Keratinocyte (primary cell): ENCODE measurements at places on chromosomes 11 and 22. TPM values are rescaled to one million over a fixed set of nuclear protein-coding genes. Genes with fewer than 3 reads are reported as not detected.
A peak's percentile ranks its signal among the peaks of the same experiment; 100 is the strongest.

GRCh38 chr11:83349296-83349695, 63.1 kb upstream of the CCDC90B start:
- DNase-seq = no peak

Gene TPCN2
- 7.7 to 12.0 TPM (median 10.0 TPM) in 3 replicates for polyA plus RNA-seq

DNA sequence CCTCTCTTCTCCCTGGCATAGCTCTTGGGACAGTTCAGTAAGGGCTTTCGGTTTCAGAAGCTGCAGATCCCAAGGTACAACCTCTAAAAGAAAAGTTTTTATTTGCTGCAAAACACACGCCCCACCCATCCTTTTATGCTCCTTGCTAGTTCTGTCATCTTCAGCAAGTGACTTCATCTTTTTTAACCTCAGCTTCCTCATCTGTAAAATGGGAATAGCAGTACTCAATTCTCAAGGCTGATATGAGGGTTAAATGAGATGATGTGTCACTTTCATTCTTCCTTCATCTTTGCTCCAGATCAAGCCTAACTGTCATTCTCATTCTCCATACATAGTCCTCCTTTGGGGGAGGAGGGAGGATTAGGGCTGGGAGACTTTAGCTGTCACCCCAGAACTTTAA, 90.0 kb upstream of the ALX4 start:
- DNase-seq = no peak

DNA sequence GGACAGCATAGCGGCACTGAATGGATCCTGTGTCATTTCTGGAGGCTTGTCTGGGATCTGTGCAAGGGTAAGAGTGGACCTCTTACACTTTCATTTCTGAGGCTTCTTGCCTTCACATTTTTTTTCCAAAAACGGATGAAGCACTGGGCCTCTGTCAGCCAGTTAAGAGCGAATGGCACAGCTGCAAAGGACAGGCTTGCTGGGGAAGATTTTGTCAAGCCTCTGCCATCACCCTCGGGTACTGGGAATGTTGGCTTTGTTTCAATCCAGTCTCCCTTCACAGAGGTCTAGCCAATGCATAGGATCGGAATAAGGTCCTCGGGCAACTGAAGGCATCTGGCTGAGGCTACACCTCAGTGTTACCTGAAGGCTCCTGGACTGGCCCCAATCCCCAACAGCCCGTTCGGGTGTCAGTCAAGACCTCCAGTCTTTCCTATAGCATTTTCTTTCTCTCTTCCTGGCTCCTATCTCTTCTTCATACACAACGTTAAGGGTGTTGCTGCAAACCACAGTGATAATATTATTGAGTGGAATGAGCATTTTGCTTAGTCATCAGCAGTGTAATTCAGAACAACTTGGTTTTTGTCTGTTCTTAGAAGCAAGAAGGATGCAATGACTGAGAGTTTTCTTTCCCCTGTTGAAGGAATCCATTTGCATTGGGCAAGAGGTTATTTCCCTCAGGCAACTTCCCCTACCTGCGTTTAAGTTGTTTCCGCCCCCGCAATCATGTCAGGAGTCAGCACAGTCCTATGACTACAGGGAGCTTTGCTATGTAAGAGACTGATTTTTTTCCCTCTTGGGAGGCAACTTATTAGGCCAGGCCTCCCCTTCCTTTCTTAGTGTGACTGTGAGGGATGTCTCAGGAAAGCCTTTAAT, 22.8 kb downstream of the NPAT start:
- peak; percentile 70 for DNase-seq

DNA sequence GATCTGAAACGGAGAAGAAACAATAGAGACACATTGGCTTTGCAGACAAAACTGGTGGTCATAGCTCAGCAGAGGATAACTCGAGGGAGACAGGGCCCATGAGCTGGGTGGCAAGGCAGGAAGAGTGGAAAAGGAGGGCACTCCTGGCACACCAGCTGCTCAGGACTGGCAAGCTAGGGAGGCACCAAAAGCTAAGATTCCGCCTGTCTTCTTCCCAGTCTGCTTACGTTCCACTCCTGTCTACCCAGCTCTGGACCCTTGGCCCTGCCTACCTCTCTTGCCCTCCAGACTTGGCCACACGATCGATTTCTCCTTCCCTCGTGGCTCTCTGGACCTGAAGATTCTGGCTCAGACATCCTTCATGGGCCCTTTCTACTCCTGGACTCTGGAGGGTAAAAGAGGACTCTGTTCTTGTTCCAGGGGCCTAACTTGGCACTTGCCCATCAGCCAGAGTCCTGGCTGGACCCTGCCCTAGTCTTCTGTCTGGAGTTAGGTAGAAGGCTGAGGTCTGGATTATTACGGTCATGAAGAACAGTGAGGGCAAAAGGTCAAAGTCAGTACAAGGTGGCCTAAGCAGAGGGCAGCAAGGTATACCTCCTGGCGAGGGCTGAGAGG, 115.2 kb upstream of the PITPNB start:
- no peak for DNase-seq

DNA sequence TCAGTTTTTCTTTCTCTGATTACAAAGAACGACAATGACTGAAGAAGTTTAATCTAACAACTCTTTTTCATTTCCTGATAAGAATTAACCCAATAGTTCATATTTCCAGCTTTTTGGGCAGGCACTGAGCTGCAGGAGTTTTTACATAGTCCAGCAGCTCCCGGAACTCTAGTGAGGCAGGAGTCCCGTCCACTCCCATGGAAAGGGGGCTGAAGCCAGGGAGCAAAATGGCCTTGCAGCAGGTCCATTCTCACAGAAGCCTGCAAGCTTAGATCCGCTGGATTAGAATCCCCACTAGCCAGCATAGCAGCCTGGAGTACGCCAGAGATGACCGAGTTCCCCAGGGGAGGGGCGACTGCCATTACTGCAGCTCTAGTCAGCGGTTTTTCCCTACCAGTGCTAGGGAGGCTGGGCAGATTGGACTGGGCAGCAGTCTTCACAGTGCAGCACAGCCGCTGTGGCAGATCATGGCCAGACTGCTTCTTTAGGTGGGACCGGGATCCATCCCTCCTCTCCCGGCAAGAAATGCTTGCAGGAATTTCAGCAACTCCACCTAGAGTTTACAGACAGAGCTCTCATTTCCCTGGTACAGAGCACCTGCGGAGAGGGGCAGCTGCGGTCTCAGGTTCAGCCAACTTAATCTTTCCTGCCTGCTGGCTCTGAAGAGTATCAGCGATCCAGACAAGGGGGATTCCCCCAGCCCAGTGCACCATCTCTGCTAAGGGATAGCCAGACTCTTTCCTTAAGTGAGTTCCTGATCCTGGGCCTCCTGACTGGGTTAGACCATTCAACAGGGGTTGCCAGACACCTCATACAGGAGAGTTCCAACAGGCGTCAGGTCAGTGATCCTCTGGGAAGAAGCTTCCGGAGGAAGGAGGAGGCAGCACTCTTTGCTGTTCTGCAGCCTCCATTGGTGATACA, 742 bp upstream of the CASP4 start:
- no peak for DNase-seq

GRCh38 chr11:128235426-128235825, 351.9 kb downstream of the ETS1 start:
- DNase-seq = no peak
